GDM1 (cell line): ENCODE measurements at places on chromosomes 1 and 21.
A peak's percentile ranks its signal among the peaks of the same experiment; 100 is the strongest.

- DNase-seq = no peak
Measured at GRCh38 chr21:42311816-42312625, 3.2 kb downstream of the TFF3 start.

DNA sequence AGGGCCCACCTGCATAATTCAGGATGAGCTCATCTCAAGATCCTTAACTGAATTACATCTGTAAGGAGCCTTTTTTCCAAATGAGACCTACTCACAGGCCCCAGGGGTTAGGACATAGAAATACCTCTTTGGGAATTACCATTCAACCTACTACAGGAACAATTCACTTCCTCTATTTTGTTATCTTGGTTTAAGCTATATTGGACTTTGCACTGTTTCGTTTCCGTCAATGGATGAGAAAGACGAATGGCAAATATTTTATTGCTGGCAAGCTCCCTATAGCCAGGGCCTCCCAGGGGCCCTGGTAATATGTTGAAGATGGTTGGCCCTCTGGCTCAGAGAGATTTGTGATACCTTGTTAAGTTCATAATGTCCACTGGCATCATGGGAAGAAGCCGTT lies 384.2 kb upstream of the DUSP10 start:
- DNase-seq = no peak

DNA sequence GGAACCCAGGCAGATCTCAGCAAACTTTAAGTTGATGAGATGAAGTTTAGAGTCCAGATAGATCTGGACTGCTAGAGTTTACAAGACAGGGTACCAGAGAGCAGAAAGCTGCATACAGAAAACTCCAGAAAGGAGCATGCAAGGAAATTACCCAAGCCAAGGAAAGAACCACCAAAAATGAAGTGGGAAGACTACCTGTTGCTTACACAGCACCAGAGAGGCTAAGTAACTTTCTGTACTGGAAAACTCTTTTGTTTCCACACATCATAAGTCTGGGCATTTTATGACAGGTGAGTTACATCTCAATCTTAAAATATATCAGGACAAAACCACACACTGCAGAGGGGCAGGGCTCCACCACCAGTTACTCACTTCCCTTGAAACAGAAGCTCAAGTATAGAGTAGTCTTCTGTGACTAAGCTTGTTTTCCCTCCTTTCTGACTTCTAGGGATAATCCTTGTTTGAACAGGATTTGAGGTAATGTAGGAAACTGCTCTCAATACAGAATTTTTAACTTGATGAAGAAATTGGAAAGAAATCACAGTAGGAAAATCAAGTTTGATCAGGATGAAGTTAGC lies 17.4 kb upstream of the GJA9 start:
- no peak for DNase-seq

DNA sequence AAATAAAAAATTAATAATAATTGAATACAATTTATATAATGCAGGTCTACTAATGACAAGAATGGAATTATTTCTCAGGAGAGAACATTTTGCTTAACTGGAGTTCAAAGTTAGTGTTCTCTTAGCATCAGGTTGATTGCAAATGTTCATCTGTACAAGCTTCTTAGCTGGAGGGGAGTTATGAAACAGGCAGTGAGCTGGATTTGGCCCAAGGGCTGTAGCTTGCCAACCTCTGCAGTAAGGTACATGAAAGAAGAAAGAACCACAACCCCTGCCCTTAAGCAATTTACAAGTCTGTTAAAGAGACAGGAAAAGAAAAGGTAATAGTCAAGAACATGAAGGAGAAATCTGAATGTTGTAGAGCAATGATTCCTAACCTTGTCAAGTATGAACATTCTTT lies 17.0 kb downstream of the LPGAT1 start:
- DNase-seq = no peak

DNA sequence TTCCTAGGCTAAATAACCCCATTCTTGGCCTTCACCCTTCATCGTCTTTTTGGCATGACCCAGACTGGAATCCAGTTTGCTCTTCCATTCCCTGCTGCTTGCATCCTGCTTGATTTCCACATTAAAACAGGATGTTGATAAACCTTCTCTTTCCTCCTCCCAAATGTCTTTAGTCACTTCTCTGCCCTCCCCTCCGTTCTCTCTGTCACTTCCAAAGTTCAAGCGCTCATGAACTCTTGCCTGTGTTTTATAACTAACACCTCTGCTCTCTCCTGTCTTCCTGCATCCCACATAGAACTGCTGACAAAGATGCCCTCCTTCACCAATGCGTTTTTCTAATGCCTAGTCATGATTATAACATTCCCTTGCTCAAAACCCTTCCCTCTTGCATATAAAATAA lies 65.6 kb upstream of the SLC44A3 start:
- no peak for DNase-seq

GRCh38 chr1:182215764-182216163 lies 154.3 kb upstream of the ZNF648 start:
- no peak for DNase-seq

DNA sequence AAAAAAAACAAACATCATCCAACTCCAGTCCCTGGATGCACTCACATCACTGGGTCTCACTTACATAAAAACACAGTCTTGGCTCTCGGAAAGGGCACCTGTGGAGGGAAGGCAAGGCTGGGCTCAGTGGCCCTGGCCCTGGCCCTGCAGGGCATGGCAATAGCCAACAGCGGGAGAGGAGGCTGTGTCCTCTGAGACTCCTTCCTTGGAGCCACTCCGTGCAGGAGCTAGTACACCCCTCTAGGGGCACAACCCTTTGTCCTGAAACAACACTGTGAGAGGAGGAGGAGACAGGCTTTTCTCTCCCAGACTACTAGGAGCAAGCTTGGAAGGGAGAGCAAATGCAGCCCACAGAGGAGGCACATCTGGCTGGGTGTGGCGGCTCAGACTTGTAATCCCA lies 28.0 kb downstream of the URB1 start:
- no peak for DNase-seq

DNA sequence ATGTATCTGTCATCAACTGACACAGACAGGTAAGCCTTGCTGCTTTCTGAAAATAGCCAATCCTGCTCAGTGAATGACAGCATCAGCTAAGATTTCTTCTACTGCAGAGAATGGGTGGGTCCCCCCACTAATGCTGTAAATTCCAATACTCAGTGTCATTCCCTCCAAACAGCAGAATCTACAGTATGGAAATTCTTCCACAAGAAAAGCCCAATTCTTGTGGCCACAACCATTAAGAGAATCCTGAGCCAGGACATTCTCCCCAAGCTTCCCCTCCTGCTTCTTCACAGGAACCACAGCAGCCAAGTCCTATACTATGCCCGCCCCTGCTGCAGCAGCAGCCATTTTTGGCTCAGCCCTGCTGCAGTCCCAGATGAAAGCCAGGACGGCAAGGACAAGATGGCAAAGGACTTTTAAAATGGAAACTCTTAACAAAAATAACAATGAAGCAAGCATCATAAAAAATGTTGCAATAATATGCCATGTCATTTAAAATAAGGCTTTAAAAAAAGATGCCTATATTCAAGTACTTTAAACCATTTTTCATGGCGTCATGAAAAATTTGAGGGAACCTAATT lies 26.8 kb downstream of the EIF4G3 start:
- no peak for DNase-seq

DNA sequence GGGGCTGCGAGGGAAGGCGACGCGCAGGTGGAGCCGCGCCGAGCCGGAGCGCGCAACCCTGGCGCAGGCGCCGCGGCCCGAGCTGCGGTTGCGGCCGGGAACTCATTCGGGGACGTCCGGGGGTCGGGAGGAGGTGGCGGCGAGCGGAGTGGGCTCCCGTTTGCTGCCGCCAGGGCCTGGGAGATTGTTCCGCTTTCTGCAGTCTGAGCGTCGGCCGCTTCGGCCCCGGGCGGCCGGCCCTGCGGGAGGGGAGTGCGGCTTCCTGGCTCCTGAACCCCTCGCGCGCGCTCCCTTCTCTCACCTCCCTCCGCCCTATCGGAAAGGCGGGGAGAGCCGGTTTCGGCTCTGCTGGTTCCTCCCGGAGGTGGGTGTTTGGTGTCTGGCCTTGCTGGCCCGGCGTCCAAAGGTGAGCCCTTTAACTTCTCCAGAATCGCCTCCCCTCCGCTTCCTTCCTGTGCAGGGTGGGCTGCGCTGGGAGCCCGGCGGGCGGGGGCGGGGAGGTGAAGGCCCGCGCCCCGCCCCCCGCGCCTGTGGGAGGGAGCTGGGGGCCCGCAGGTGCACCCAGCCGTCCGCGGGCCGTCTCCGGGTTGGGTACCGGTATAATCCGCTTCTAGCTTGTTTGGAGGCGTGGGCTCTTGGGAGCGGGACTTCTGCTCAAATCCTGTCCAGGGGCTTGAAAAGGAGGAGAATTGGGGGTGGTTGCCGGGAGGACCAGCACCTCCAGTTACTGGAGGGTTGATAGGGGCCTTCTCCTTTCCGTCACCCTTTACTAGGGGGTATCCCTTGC lies 683 bp downstream of the LRRC8D start:
- DNase-seq = peak; percentile 78

- no peak for DNase-seq
Measured at GRCh38 chr1:198611219-198611618, 27.6 kb upstream of the PTPRC start.

DNA sequence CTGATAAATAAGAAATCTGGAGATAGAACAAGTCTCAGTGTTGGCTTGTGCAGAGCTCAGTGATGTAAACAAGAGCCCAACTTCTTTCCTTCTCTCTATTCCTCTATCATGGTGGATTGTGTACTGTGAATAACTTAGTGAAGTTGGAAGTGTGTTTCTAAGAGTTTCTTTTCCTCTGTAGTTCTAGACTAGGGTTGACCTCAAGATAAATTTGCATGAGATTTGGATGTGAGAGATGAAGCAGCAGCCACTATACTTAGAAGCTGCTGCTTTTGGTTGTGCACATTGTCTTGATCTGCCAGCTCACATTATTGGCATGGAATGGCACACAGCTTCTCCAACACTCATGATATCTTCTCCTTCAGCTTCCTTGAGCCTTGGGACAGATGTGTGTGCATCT lies 198.9 kb upstream of the ZP4 start:
- no peak for DNase-seq

DNA sequence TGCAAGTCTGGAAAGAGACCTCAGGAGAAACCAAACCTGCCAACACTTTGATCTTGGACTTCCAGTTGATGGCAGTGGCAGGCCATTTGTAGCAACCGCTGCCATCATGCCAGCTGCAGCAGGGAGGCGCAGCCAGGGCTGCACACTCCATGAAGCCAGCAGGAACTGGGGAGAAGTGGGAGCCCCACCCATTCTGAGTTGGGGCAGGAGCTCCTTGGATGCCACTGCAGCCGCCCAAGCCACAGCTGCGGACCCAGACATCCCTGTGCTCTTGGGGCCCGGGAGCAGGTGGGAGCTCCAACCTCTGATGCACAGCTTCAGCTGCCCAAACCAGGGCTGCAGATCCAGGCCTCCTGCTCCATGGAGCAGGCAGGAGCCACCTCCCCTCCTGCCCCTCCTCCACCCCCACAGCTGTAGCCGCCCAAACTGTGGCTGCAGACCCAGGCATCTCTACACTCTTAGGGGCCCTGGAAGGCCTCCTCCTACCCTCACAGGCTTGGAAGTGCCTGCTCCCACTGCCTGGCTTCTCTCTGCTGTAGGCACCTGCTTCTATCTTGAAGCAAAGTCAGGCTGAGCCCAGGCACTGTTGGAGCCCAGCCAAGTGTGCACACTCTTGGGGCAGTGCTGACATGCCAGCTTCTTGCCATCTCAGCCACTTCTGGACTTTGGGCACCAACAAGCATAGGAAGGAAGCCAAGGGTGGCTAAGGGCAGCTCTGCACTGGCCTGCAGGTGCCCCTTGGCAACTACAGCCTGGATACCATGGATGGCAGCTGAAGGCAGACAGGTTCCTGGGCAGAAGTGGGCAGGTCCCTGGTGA lies 20.0 kb upstream of the DISP1 start:
- no peak for DNase-seq

- no peak for DNase-seq
Measured at GRCh38 chr1:53734650-53735211, 4.2 kb downstream of the GLIS1 start.

- no peak for DNase-seq
Measured at GRCh38 chr21:42453986-42454570, 41.9 kb downstream of the RSPH1 start.

- no peak for DNase-seq
Measured at GRCh38 chr1:235650341-235651169, 971 bp upstream of the GNG4 start.

DNA sequence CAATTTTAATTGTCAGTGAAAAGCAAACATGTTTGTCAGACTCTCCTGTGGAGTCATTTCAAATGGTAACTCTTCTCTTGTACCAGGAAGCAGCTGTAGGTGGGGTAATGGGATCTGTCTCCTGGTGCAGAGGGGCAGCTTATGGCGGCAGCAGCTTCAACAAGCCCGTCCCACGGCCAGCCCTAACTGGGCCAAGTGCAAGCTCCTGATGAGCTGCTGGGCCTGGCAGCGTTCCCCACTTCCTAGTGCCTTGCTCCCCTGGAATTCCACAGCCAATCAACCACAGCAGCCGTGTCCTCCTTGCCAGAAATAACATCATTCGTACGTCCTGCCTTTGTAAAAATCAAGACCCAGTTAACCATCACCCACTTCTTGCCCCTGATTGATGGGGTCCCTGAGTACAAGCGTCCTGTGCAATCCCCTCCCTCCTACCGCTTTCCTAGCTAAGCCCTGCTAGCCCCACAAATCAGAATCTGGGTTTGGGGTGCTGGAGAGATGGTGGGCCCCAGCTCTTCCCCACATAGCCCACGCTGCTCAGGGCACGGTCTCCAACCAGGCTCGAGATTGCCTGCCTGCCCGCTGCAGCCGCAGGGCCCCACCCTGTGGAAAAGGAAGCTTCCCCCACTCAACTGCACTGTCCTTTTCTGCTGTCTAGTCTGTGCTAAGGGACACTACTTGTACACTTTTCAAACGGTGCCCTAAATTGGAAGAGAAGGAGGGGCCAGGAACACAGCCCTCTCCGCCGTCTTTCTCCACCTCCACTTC lies 61.2 kb downstream of the TOR1AIP2 start:
- no peak for DNase-seq

DNA sequence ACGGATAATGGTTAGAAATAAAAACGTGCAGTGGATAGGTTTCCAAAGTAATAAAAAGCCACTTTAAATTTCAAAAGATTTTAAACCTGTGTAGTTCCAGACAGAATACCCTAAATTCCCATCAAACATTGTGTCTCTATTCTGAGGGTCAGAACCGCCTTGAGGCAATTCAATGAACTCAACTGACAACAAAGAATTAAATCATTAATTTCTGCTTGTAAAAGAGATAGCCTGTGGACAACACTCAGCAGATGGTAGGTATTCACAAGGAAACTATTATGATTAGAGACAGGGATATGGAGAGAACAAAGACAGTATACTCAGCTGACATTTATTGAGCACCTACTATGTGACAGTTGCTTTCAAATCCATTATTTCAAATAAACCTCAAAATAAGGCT lies 35.1 kb upstream of the JUN start:
- DNase-seq = no peak

- no peak for DNase-seq
Measured at GRCh38 chr1:224860488-224861338, 68.8 kb upstream of the DNAH14 start.

GRCh38 chr1:170668209-170669106 lies 4.5 kb downstream of the PRRX1 start:
- no peak for DNase-seq

- no peak for DNase-seq
Measured at GRCh38 chr1:73674945-73675561, 522.9 kb downstream of the LRRIQ3 start.
